ENCODE measurements at places on chromosomes 1 and 21. TPM values are rescaled to one million over a fixed set of nuclear protein-coding genes. Genes with fewer than 3 reads are reported as not detected.

DNA sequence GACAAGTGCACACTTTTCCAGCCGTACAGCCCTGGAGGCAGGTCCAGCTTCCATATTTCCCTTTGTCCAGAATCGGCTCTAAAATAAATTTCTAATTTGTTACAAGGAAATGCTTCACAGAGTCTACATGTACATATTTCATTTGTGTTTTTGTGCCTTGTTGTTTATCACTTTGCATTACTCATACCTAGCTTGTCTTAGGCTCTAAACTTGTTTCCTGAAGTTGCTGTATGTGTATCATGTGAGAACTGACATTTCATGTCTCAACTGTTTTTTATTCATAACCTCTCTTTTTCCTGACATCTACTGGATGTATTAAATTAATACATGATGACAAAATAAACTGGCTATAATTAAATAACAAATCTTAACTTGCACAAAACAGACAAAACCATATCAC lies 7.5 kb downstream of the CYYR1 start:
- DNase-seq: no peak

DNA sequence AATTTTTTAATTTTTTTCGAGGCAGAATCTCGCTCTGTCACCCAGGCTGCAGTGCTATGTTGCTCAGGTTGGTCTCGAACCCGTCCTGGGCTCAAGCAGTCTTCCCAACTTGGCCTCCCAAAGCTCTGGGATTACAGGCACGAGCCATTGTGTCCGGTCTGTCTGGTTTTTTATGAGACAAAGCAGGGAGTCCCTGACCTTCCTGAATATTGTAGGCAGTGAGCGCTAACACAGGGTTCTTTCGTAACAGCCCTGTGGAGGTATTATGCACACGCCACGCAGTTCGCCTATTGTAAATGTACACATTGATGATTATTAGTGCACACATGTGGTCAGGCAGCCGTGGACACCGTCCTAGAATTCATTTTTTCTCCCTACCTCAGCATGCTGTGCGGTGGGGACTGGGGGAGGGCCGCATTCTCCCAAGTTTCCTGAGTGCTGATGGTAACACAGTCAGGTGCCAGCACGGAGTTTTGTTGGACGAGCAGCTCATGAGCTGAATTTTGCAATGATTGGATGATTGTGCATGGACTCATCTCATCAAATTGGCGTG lies 19.6 kb downstream of the SPSB1 start:
- no peak for DNase-seq

GRCh38 chr1:243482141-243483022 lies 226.5 kb downstream of the SDCCAG8 start:
- no peak for DNase-seq

ETV3L gene
- not detected for total RNA-seq

GRCh38 chr21:27201197-27201596 lies 234.3 kb upstream of the ADAMTS5 start:
- DNase-seq: no peak

GRCh38 chr1:38728585-38728908 lies 131.0 kb downstream of the RRAGC start:
- DNase-seq: no peak

DNA sequence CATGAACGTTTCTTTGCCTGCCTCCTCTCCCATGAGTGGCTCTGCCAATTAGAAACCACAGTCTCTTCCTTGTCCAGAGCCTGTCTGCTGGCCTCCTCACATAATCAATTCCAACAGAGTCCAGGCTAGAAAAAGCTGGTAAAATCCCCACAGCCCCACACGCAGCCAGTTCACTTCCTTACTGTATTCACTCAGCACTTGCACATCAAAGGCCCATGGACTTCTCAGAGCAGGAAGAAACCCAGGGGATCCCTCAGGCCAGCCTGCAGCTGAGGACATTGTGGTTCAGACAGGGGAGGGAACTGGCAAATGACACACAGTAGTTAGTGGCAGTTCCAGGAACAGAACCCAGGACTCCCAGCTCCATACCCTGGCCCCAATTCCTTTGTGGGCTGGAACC lies 171.6 kb upstream of the EDN2 start:
- DNase-seq: no peak

- no peak for DNase-seq
These were observed 42.1 kb downstream of the DYRK1A start for GRCh38 chr21:37408464-37409193.

MX2 gene
- total RNA-seq: 6.5 TPM

GRCh38 chr1:27047914-27048313 lies 35.3 kb upstream of the TENT5B start:
- no peak for DNase-seq

OLFML2B gene
- 24.4 TPM for total RNA-seq

C1orf56 gene
- total RNA-seq: 29.7 TPM

DNA sequence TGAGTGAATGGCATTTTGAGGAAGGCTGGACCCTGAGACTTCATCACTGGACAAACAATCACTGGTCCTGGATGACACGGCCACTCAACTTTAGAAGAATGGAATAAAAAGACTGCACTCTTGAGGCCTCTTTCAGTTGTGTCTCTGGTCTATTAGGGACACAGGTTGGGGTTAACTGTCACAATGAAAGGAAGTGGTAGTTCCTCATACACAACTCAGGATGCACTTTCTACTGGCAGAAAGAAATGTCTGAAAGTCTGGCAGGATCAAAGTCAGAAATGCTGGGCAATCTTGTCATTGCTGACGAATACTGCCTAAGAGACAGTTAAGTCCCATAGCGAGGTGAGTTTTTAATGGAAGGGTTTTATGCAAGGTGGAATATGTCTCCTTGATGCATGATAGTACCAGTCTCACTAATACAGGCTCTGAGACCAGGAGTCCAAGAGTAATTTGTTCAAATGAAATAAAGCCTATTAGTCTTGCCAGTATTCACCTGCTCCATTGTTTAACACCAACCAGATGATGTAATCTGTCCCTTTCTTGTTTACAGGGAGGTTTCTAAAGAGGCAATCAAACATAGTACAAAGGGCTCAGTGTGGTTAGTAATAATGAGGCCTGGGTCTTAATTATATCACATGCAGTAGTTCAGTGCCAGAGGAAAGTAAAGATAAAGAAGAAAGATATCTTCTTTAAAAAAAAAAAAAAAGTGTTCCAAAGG lies 11.2 kb upstream of the RRP15 start:
- DNase-seq: no peak

DNA sequence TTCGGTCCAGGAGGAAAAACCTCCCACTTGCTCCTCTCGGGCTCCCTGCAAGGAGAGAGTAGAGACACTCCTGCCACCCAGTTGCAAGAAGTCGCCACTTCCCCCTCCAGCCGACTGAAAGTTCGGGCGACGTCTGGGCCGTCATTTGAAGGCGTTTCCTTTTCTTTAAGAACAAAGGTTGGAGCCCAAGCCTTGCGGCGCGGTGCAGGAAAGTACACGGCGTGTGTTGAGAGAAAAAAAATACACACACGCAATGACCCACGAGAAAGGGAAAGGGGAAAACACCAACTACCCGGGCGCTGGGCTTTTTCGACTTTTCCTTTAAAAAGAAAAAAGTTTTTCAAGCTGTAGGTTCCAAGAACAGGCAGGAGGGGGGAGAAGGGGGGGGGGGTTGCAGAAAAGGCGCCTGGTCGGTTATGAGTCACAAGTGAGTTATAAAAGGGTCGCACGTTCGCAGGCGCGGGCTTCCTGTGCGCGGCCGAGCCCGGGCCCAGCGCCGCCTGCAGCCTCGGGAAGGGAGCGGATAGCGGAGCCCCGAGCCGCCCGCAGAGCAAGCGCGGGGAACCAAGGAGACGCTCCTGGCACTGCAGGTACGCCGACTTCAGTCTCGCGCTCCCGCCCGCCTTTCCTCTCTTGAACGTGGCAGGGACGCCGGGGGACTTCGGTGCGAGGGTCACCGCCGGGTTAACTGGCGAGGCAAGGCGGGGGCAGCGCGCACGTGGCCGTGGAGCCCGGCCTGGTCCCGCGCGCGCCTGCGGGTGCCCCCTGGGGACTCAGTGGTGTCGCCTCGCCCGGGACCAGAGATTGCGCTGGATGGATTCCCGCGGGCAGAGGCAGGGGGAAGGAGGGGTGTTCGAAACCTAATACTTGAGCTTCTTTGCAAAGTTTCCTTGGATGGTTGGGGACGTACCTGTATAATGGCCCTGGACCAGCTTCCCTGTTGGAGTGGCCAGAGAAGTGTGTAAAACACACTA lies 45.3 kb downstream of the MRPL39 start:
- DNase-seq: peak; percentile 39

DNA sequence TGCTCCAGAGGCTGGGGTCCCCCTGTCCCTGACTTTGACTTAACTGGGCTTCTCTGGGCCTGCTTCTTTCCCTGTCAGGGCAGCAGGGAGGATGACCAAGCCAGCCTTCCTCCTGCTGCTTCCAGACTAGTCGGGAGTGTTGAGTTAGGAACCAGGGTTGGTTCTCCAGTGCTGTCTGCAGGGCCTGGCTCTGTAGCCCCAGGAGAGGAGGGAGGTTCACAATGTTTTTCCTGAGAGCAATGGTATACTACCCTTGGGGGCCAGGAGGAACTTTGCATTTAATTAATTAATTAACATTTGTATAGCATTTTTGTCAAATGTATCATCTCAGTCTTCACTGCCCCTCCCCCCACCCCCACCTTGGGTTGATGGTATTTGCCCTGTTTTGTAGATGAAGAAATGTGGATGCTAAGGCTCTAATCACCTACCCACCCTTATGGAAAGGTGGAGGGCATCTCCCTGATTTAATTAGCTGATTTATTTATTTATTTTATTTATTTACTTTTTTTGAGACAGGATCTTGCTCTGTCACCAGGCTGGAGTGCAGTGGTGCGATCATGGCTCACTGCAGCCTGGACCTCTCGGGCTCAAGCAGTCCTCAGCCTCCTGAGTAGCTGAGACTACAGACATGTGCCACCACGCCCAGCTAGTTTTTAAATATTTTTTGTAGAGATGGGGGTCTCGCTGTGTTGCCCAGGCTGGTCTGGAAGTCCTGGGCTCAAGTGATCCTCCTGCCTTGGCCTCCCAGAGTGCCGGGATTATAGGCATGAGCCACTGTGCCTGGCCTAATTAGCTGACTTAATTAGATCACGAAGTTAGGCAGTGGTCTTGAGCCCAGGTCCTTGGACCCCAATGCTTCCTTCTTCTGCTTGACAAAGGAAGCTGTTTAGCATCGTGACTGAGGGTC lies 6.6 kb downstream of the H6PD start:
- no peak for DNase-seq

- no peak for DNase-seq
These were observed 53.7 kb upstream of the HMCN1 start for GRCh38 chr1:185680453-185680852.

UBL4B gene
- total RNA-seq: not detected

DNA sequence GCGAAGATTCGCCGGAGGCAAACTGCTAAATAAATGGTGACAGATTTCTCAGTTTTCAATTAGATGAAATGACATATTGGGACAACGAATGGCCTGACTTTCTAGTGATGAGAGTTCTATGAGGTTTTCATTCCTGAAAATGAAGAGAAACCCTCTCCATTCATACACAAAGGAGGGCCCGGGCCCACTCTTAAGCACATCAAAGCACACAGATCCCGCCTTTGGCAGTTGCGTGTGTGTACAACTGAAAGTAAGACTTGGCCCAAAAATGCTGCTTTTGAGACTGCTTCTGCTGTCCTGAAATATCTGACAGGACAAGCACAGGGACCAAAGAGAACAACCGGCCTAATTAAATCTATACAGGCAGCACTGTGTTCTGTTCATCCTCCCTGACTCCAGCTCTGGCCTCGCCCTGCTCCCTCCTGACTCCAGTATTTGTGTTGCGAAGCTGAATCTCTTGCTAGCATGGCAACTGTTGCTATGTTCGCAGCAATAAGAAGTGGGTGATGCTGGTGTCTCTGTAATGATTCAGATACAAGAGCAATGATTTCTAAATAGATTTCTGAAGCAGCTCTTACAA lies 7.4 kb downstream of the LRRC53 start:
- no peak for DNase-seq

- no peak for DNase-seq
These were observed 833.4 kb upstream of the ADGRL4 start for GRCh38 chr1:79839882-79840281.

ZNF670 gene
- 2.5 TPM for total RNA-seq

GRCh38 chr1:103941086-103941485 lies 191.4 kb downstream of the AMY1C start:
- no peak for DNase-seq

S100A5 gene
- total RNA-seq: not detected

DNA sequence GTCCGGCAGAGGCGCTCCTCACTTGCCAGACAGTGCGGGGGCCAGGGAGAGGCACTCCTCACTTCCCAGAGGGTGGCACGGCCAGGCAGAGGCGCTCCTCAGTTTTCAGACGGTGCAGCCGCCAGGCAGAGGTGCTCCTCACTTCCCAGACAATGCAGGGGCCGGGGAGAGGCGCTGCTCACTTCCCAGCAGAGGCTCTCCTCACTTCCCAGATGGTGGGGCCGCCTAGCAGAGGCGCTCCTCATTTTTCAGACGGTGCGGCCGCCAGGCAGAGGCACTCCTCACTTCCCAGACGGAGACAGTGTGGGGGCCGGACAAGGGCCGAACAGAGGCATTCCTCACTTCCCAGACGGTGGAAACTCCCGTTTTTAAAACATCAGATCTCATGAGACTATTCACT lies 238.4 kb upstream of the CACYBP start:
- no peak for DNase-seq

- no peak for DNase-seq
These were observed 81.5 kb downstream of the ZNF281 start for GRCh38 chr1:200328379-200328778.

DNA sequence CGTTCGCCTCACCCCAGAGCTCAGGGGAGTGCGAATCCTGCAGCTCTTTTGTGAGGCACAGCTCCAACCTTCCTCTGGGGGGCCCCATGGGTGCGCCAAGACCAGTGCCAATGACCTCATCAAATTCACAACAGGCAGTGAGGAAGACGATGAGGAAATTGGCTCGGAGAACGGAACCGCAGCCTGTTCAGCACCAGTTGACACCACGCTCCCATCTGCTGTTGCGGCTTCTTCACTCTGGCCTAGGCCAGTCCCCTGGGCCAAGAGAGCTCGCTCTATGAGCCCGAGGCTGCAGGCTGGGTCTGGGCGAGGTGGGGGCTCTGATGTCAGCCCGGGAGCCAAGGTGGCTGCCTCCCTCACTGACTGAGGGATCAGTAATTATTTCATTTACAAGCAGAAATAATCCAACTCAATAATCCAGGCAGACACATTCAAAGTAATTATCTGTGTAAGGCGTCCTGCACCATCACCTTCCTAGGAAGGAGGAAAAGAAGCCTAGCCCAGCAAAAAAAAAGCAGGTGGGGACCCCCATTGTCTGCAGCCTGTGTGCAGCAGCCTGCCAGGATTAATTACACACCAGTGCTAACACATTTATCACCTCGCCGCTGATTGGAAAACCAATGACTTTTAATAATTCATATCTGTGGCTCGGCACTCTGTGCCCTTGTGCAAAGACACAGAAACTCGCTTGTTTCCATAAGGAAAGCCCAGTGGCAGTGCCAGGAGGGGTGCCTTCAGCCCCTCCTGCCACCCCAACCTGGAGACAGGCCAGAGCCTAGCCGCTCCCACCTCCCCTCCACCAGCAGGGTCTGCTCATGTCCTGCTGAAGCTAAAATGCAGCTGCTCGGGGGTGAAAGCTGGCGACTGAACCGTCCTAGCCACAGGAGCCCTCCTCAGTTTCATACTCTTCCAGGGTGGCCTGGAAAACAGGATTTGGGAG lies 1.9 kb downstream of the PLEKHA6 start:
- DNase-seq: no peak

Data from adrenal gland (tissue), 19 donors.